ENCODE measurements at places on chromosomes 16 and 17.

DNA sequence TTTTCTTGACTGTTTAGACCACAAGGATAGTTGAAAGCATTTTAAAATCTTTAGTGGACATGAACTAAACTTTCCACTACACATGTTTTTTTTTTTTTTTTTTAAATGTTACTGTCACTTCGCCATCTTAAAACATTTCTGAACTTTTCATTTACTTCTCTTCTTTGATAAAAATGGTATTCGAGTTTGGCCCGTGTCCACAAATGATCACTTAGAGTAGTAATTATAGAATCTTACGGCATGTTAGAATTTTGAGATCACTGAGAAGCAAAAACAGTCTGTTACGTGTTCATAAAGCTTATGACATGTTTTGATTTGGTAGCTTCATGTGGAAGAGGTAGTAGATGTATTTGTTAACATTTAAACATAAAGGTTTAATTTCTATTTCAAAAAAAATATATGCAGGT is 1.1 kb downstream of the NSRP1 start:
- DNase-seq = no peak

DNA sequence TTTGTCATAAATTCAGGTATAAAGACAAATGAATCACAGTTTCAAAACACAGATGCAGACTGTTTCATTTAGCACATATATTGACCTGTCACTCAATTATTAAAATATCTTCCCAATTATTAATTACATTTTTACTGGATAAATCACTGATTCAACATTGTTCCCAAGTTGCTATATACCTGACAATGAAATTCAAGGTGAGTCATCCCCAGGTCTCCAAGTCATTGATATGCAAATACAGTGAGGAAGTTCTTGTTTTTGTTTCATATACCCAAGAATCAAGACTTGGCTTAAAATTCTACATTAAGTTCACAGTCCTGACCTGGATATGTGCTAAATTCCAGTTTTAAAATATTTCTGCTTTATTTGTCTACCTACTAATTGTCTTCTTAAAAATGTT is 599.3 kb upstream of the PSMD7 start:
- no peak for DNase-seq

DNA sequence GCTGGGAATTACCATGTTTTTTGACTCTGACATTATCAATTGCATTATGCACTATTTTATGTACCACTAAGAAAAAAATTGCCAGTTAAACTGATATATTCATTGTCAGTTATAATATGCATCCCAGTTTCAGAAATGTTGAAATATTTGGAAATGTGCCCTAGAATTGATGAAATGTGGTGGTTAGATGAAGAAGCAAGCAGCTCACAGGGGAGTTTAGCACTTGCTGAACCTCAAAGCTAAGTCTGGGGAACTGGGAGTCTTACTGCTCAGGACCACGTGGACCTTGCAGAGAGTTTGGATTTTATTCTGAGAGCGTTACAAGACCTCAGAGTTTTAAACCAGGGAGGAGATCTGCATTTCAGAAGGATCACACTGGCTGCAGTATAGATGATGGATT is 67.9 kb downstream of the TNRC6C start:
- DNase-seq = no peak

- DNase-seq = no peak
Measured at GRCh38 chr16:64751906-64752305, 370.0 kb downstream of the CDH11 start.

GRCh38 chr17:41895617-41896016 is 23.1 kb downstream of the ACLY start:
- DNase-seq = peak; percentile 75

- DNase-seq = no peak
Measured at GRCh38 chr17:75407655-75408352, 2.3 kb upstream of the GRB2 start.
